ENCODE measurements at places on chromosomes 4 and X.
A peak's percentile ranks its signal among the peaks of the same experiment; 100 is the strongest.

GRCh38 chr4:104693601-104694201, 199.0 kb upstream of the CXXC4 start:
- no peak for DNase-seq

GRCh38 chr4:136009258-136009832, 1522.9 kb downstream of the PCDH18 start:
- no peak for DNase-seq

DNA sequence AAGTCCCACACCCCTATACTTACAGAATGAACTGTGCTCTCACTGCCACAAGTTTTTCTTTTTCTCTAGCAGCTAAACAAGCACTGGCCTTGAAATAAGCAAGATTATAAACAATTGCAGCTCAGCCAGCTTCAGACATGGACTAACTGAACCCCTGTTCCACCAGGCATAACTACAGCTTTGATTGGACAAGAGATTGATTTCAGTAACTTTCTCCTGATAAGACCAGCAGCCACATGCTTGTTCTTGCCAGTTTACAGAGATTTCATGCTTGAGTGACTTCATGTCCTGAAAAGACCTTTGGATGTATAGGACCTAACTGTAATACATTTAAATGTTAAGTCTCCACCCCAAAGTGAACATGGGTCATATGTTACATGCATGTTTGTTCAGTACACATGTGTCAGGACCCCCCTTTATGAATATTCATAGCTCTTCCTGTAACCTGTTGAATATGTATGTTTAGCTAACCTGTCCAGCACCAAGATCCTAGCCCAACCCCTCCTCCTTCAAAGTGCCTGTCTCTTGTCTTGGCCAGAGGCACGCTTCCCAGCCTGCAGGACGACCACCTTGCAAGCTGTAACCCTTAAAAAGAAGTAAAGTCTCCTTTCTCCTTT, 27.9 kb downstream of the ZNF275 start:
- DNase-seq: no peak

GRCh38 chrX:113802837-113803236, 781.0 kb upstream of the HTR2C start:
- DNase-seq: no peak

- no peak for DNase-seq
Observed at GRCh38 chr4:185205697-185206342, 2.0 kb upstream of the CFAP97 start.

GRCh38 chrX:112521676-112522075, 158.1 kb downstream of the LHFPL1 start:
- DNase-seq: no peak

DNA sequence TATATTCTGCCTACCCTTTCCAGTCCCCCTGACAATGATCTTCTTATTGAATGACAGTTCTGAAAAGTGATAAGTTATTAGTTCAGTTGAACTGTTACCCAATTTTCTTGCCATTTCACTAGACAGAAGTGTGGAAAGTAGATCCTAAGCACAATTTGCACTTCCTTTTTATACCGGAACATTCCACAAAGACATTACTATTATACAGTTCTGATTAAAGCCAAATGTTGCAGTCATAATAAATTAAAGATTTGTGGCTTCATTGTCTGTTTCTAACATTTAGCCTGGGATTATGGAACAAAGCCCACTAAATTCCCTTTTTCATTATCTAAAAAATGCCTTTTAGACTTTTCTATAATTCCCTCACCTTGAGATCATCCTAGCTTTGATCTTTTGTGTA, 13.8 kb downstream of the SH3BGRL start:
- no peak for DNase-seq

- DNase-seq: no peak
Observed at GRCh38 chrX:51956441-51956840, 63.0 kb downstream of the MAGED1 start.

DNA sequence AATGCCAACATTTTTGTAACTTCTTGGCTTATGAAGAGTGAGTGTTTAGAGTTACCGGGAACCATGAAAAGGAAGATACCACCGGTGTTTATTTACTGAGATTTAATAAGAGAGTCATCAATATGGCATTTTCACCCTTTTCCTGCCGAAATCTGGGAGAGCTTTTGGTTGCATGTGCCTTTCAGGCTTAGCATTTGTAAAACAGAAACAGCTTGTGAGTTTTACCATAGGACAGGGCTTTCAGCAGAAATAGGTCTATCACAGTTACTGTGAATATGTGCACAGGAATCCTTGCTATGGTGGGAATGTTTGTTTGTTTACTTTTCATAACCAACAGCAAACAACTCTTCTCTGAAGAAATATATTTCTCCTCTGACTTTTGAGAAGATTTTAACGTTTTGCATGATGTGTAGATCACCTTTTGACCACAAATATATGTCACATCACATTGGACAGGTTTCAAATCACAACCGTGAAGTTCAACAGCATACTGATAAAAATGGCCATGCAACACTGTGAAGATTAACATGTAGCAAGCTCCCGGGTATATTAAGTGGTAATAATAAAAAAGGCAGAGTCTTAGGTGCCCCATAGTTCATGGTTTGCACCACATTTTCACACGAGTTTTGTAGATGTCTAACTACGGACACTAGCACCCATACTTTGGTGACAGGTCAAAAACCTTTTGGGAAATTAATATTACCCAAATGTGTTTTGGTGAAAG, 21.3 kb downstream of the ARHGAP24 start:
- DNase-seq: no peak

DNA sequence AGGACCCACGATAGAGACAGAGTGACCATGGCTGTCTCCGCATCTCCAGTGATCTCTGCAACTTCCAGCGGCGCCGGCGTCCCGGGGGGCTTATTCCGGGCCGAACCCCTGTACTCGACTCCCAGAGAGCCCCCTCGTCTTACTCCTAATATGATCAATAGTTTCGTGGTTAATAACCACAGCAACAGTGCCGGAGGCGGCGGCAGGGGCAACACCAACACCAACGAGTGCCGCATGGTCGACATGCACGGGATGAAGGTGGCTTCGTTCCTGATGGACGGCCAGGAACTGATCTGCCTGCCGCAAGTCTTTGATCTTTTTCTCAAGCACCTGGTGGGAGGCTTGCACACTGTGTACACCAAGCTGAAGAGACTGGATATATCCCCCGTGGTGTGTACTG, 343 bp downstream of the DACH2 start:
- no peak for DNase-seq

DNA sequence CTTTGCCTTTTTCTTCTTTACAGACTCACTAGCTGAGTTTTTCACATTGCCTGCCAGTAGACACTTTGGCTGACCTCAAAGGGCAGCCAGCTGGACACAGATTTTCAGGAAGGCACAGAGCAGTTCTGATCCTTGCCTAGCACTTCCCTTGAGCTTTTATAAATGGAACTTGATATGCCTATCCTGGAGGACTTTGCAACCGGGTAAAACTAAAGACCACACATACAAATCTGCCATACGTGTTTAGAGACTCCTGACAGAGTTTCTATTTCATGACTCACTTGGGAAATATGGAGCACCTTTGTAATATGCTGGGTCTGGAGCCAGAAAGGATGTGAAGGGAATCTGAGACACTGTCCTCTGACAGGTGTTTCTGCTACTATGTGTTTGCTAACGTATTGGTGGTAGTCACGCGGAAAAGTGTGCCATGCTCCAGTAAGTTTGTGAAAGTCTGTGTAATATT, 56.7 kb upstream of the RASSF6 start:
- DNase-seq: no peak

DNA sequence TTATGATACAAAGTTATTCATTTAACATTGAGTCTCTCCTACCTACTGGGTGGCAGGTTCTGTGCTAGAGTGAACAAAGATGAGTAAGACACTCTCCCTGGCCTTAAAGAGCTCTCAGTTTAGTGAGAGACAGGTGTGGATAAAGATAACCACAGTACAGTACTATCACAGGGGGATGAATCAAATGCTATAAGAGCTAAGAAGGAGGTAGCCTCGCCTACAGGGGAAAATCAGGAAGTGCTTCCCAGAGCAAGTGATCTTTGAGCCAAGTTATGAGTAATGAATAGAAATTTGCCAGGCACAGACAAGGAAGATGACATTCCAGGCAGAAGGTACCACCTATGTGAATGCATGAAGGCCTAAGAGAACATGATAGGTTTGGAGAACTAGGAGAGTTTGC, 3.4 kb upstream of the IGBP1 start:
- no peak for DNase-seq

- no peak for DNase-seq
Observed at GRCh38 chr4:3221996-3222395, 27.0 kb upstream of the MSANTD1 start.

GRCh38 chr4:101660607-101661006, 129.9 kb upstream of the BANK1 start:
- no peak for DNase-seq

- no peak for DNase-seq
Observed at GRCh38 chr4:161555689-161556660, 607.8 kb downstream of the FSTL5 start.

DNA sequence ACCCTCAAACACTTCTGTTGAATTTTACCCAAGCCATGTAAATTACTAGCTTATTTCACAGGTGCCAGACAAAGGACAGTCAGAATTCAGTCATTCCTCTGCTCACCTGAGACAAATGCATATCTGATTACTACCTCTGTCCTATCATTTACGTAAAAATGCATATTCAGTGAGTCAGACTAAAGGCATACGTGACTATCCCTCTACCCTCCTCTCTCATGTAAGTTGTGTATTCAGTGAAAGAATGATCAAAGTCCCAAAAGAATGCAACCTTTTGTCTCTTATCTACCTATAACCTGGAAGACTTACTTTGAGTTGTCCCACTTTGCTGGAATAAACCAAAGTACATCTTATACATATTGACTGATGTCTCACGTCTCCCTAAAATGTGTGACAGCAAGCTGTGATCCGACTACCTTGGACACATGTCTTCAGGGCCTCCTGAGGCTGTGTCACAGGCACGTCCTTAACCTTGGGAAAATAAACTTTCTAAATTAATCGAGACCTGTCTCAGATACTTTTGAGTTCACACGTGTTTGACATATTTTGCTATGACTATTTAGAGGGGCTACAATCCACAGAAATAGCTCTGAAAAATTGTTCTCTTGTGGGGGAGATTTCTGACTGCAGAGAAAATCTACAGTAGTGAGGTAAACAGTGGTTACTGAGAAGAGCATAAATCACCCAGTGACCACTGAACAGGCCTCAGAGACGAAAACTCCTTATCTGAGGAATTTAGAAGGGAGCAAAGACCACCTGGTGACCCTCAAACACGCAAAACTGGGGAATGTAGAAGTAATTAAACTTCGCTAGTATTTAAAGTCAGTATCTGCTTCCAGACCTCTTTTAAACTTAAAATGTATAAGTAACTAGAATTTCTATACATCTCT, 1575.8 kb downstream of the STIM2 start:
- no peak for DNase-seq

- no peak for DNase-seq
Observed at GRCh38 chrX:137684591-137684990, 118.7 kb downstream of the ZIC3 start.

DNA sequence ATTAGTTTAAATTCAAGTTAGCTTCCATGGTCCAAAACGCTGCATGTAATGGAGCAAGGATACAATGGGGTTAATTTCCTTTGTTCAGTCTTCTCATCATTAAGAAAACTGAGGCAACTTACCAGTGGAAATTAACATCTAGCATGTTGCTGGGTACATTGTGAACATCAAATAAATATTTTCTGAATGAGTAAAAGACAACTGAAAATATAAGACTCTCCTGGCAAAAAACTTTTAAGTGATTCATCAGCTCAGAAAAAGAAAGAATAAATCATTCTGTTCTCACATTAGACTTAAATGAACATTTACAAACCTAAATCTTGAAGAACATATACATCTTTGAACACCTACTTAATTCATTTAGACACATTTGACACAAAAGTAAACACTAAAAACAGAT, 138.4 kb upstream of the ETNPPL start:
- no peak for DNase-seq

DNA sequence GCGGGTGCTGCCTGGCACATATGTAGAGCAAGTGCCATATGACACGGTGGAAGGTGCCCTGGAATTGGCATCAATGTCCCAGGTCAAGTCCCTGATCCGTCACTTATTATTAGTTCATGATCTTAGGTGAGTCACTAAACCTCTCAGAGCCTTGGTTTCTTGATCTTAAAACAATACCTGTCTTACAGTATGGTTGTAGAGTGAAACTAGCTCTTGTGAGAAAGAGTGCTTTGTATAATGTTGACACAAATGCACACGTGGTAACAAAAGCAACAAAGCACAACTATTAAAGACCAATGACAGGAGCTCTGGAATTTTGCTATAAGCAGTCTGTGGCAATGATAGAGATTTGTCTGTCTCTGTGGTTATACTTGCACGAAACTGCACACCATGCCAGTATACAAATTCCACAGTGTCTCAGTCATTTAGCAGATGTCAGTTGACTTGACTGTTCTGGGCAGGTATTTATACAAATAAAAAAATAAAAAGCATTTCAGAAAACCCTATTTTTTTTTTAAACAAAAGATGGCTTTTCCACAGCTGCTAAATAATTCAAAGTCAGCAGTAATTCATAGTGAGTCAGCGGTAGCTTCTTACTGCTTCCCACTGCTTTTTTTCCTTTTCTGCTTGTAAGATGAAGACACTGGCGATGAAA, 19.7 kb upstream of the ACSL1 start:
- no peak for DNase-seq

DNA sequence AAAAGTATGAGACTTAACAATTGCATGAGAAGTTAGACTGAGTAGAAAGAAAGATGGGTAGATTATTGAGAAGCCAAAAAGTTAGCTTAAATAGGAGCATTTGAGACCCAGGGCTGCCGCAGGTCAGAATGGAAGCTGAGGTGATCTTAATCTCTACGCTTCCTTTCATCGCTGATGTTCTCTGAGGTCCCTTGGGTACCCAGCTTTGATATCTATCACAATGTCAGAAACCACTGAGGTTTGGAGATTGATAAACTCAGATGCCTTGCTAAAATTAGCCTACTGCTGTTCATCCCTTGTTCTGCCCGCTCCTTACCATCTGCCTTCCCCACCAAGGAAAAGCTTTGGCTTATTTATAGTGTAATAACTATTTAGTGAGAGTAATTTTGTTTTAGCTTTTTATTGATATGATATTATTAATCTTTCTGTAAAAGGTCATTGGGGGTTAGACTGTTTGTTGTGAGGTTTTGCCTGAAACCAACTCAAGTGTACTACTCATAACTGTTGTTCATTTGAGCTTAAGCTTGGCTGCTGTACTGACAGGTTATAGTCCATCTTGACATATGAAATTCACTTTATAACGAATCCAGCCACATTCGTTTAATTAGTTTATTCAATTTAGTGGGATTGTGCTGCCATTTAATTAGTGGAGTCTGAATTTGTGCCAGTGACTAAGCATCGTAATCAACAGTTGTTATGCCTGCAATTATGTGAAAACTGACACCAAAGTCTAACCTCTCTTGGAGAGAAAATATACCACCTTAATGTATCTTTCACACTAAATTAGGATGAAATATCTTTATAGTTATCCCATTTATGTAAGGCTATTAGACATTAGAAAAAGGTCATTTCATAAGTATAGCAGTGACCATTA, 15.1 kb downstream of the MCUB start:
- DNase-seq: peak; percentile 46

DNA sequence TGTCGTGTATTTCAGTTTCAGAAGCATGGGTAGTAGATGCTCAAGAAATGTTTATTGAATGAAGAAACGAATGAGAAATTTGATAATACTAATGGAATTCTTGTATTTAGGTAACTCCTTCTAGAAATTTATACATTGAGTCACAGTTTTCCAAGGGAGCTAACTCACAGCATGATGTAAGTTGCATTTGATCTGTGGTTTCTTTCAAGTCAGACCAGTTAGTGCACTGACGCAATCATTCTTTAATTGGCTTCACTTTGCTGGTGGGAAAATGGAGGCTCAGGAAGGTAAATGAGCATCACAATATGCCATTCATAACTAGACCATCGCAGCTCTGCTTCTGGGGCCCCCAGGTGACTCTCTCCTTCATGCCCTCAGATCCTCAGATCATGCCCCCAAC, 17.3 kb upstream of the CWH43 start:
- no peak for DNase-seq

Measured in activated CD4-positive, alpha-beta T cell treated with anti-CD3 and anti-CD28 coated beads, Interleukin-2, Interleukin-4, amounts not matched to agents 100 ng/mL and 50 ng/mL, durations not matched to agents 16 hours and 8 hours (primary cell).